Left forelimb (tissue), 1 donor: ENCODE measurements at places on chromosomes 16 and 17.

- DNase-seq: no peak
Observed at GRCh38 chr17:66425756-66426396, 123.5 kb downstream of the PRKCA start.

- DNase-seq: no peak
Observed at GRCh38 chr17:10628756-10629155, 28.4 kb downstream of the MYH3 start.

- peak; percentile 53 for DNase-seq
Observed at GRCh38 chr16:84461413-84462295, 42.8 kb downstream of the MEAK7 start.

GRCh38 chr17:1055751-1056645 is 59.1 kb downstream of the TIMM22 start:
- DNase-seq: peak; percentile 78

GRCh38 chr16:69340095-69340644 is 598 bp downstream of the NIP7 start:
- DNase-seq: no peak

DNA sequence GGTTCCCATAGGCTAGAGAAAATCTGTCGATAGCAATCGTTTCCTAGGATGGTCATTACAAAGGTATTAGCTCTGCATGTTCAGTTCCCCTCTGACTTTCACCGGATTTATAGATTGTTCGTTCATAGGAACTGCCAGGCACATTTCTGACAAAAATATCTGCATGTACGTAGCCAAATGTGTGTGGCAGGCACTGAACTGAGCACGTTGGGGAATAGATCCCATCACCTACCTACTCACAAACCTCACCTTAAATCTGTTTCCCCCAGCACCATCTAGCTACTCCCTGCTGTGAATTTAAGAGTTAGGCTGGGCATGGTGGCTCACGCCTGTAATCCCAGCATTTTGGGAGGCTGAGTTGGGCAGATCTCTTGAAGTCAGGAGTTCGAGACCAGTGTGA is 64.5 kb upstream of the TANC2 start:
- no peak for DNase-seq

DNA sequence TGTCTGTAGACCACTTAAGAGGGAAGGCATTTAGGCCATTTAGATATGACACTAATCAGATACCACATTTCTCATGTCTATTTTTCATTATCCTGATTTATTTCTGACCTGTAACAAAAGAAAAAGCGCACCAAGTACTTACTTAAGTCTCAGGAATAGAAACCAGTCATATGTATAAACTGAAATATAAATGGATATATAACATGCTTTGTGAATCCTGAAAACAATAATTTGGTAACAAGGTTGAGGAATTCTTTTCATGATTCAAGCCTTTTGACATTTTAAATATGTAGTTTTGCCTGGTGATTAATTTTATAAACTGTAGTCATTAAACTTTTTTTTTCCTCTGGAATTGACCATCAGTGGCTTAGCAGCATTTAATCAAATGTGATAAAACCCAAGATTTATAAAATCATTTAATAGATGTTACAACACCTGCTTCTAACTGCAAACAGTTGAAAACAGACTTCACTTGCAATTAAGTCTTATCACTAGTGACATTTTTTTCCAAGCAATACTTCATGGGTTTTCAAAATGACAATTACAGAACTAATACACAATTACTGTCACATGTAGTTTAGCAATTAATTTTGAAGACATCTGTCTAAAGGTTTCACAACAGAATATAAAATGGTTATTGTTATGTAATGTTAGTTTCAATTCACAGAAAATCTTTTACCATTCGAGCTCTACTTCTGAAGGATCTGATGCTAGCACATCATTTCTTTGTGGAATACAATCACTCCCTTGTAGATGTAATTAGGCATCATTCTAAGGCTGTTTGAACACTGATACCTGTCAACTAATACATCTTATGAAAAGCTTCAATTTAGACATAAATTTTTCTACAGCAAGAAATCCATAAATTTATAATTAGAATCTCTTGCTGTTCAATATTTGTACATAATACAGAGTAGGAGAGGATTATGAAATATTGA is 110.3 kb downstream of the TOX3 start:
- DNase-seq: no peak
